GM23248 (cell line): ENCODE measurements at places on chromosomes 6 and 20. TPM values are rescaled to one million over a fixed set of nuclear protein-coding genes. Genes with fewer than 3 reads are reported as not detected.

KCNQ2 gene
- total RNA-seq: not detected in 2 replicates

UBD gene
- total RNA-seq: not detected in 2 replicates

SIGLEC1 gene
- not detected in 2 replicates for total RNA-seq

EXOC2 gene
- 23.0 and 32.9 TPM in 2 replicates for total RNA-seq

DNA sequence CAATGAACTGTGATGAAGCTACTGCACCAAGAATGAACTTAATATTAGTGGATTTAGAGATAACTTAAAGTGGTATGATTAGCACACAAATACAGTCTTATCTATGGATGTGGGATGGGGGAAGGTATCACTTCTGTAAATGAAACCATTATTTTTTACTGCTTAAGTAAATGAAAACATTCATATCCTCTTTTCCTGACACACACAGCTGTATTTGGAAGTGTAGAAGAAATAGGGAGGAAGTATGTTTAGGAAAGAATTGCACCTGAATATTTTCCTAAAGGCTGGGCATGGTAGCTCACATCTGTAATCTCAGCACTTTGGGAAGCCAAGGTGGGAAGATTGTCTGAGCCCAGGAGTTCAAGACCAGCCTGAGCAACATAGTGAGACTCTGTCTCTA lies 96.8 kb downstream of the HIVEP2 start:
- no peak for DNase-seq
